ENCODE measurements at places on chromosomes 4 and X.

DNA sequence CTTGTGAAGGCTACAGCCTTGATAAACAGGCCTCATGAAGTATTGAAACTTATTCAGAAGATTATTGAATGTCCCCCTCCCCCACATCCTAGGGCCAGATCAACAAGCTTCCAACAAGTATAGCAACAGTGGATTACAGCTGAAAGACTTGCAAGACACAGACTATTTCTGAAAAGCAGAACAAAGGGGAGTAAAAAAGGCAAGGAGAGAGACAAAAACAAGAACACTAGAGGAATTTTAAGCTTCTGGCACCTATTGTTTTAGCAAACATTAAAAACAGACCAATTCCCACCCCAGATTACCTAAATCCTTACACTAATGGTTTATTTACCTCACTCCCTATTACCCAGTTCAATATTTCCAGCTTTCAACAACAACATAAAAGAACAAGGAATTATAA is 446.3 kb upstream of the FSTL5 start:
- DNase-seq = no peak

DNA sequence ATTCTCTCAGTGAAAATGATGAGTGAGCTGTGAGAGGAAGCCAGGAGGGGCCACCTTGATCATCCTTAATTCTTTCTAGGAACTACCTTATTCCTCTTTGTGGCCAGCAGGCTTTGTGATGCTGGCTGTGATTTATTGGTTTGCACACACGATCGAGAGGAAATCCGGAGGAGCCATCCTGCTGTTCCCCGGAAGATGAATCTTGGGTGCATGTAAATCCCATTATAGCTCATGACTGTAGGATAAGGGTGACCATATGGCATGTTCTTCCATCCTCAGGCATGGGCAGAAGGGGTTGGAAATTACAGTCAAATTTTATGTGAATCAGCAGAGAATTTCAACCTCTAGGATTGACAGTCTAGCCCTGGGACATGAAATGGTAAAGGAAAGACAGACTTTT is 254.5 kb downstream of the UNC5C start:
- DNase-seq = no peak

GRCh38 chrX:149950681-149951080 is 12.4 kb upstream of the EOLA2 start:
- no peak for DNase-seq

DNA sequence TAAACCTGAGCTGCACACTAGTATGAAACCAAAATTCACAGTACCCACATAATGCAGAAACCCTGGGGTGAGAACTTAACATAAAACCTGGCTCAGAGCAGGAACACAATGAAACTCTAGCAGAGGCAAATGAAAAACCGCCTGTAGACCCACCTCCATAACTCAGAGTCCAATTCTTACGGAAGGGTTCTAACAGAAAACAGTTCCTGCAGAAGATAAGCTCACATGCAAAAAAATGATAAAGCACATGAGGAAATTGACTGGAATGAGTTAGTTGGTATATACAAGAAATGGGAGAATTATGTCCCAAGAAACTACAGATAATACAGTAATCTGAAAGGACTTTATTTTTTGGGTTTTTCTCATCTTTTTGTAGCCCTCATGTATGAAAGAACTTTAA is 14.7 kb downstream of the RTL9 start:
- DNase-seq = no peak

DNA sequence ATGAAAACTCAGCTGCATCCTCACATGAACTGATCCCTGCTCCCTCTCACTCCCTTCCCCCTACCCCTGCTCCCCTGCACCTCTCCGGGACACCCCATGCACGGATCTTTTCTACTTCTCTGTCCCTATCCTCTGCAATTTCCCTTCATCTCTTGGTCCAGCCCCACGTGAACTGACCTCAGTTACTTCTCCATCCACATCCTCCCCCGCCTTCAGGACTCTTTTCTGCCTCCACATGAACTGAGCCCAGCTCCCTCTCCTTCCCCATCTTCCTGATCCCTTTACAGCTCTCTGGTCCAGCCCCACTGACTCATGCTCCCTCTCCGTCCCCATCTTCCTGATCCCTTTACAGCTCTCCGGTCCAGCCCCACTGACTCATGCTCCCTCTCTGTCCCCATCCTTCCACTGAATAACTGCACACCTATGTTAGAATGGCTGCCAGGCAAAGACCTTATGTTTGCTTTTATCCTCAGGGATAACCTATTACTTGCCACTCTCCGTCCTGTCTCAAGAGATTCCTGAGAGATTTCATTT is 5.6 kb downstream of the CETN2 start:
- DNase-seq = no peak

DNA sequence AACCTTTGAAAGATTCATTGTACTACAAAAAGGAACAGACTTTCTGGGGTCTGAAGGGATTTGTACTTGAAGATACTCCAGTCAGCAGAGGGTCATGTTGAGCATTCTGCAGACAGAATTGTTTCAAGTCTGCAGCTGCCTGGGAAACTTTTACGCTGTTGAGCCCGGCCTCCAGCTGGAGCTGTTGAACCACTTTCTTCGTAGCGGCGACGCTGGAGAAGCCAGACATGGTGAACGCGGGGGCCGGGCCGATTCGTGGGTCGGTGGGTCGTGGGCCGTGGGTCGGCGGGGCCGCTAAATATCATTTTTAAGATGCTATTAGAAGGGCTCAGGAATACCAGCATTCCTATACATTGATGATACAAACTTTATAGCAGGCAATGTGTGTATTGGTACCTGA is 12.0 kb upstream of the RTL9 start:
- DNase-seq = no peak

GRCh38 chr4:22514481-22514880 is 1.4 kb downstream of the ADGRA3 start:
- no peak for DNase-seq

- no peak for DNase-seq
Measured at GRCh38 chr4:71518283-71518989, 179.6 kb downstream of the SLC4A4 start.

DNA sequence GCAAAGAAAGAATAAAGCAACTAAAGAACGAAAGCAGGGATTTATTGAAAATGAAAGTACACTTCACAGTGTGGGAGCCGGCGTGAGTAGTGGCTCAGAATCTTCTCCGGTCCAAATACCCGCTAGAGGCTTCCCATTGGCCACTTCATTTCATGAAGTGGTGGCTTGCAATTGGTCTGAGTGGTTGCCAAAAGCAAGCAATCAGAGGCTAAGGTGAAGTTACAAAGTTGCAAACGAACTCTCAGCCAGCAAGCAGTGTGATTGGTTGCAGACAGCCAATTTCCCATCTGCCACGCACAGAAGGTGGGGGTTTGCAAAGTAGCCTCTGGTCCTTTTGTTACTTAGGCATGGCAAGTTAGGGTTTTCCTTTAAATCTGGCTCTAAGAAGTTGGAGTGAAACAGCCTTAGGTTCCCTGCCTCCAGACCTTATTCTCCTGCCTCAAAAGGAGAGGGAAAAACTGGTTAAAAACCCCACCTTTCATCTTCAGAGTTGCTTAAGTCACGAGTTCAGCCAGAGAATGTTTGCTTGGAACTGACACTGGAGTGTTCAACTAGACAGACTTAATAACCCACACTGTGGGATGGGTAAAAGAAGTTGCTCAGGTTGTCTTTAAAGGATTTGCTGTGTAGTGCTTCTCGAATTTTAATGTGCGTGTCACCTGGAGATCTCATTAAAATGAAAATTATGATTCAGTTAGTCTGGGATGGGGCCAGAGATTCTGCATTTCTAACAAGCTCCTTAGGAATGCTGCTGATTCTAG is 6.9 kb upstream of the CLOCK start:
- no peak for DNase-seq

DNA sequence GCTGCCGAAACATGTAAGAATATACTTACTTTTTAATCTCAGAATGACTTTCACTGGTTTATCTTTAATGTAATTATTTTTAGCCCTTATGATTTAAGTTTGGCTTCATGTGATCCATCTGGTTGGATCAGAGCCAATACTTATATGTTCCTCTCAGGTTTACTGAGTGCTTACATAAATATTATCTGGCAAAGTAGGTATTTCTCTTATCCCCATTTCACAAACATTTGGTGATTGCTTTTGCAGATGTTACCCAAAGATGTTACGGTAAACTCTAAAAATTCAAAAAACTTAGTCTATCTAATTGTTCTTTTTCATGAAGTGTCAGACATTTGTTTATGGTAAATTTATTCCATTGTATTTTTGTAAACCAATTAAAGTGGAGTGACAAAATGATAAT is 115.0 kb upstream of the TLL1 start:
- no peak for DNase-seq

- DNase-seq = no peak
Measured at GRCh38 chr4:112213091-112213490, 18.5 kb upstream of the AP1AR start.

GRCh38 chrX:66012094-66012534 is 27.8 kb downstream of the VSIG4 start:
- DNase-seq = no peak

DNA sequence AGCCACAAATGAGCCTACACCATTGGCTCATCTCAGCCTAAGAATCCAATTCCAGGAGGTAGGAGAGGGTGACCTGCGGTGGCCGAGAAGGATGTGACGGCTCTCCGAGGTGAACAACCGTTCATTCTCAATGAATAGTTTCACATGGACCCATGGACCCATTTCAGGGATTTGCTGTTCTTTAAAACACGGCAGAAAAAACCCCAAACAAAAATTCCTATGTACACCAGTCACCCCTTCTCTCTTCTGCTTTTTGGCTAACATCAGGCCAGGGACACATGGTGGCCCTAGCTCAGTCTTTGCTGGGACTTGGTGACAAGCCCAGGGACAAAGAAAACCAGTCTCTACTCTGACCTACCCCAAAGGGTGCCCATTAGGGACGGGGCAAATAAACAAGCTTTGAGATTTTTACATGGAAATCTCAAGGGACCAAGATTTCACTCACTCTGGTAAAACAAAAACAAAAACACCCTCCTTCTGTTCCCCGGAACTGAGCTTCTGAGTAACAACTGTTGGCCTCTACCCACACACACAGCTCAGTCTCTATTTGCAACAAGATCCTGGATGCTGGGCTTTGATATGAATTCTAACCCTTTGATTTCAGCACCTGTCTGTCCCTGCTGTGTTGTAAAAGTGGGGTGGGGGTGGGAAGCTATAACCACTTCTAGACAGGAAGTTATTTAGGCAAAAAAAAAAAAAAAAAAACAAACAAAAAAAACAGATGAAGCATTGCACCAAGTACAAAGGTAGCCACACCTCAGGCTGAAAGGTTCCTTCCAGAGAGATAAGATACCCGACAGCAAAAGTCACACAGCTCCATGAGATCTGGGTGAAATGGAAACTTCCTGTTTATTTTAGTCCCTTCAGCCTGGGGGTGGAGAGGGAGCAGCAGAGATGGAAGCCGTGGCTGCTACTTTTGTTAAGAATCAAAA is 49.0 kb downstream of the DDX3X start:
- DNase-seq = no peak

- DNase-seq = no peak
Measured at GRCh38 chr4:75790024-75790423, 65.6 kb downstream of the USO1 start.

DNA sequence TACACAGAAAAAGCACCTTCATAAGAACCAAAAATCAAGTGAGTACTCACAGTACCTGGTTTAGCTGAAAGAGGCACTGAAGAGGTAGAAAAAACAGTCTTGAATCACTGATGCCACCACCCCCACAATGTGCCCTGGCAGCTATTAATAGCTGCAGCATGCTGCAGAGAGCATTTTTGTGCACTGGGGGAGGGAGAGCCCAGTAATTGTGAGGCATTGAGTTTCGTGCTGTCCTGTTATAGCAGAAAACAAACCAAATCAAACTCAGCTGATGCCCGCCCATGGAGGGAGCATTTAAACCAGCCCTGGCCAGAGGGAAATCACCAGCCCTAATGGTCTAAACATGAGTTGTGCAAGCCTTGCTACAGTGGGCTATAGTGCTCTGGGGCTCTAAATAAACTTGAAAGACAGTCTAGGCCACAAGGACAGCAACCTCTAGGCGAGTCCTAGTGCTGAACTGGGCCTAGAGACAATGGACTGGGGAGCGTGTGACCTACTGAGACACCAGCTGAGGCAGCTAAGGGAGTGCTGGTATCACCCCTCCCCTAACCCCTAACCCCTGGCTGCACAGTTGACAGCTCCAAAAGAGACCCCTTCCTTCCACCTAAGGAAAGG is 106.3 kb upstream of the TMLHE start:
- DNase-seq = no peak

DNA sequence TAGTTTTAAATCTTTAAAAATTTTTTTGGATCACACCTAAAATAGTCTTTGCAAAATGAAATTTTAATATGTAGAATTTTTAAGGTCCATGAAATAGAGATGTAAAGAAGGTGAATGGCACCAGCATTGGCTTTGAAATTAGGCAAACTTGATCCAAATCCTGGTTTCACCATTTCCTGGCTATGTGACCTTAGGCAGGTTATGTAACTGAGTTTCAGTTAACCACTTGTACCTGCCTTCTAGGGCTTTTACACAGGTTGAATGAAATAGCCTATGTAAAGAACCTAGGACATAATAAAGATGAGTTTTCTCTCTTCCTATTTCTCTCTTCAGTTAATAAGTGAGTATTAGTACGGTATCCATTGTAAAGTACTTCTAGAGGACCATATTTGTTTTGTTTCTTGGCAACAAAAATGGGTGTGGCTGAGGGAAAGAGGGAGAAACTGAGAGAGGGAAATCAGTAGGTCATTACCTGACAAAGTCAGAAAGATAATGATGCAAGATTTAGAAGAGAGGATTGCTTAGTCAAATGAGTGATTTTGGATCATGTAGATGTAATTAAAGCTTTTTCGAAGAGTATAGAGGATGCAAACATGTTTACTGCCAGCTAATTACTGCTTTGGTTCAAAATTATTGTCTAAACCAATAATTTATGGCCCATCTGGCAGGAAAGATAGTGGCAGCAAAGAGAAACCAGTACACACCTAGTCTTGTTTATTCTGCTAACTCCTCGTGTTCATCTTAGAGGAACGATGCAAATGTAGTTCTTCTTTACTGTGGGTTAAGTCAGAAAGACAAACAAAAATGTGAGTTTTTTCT is 81.9 kb downstream of the PDLIM5 start:
- DNase-seq = no peak

GRCh38 chrX:15435836-15436619 is 51.8 kb upstream of the VEGFD start:
- DNase-seq = no peak

- DNase-seq = no peak
Measured at GRCh38 chr4:76564123-76564915, 129.3 kb downstream of the SHROOM3 start.

DNA sequence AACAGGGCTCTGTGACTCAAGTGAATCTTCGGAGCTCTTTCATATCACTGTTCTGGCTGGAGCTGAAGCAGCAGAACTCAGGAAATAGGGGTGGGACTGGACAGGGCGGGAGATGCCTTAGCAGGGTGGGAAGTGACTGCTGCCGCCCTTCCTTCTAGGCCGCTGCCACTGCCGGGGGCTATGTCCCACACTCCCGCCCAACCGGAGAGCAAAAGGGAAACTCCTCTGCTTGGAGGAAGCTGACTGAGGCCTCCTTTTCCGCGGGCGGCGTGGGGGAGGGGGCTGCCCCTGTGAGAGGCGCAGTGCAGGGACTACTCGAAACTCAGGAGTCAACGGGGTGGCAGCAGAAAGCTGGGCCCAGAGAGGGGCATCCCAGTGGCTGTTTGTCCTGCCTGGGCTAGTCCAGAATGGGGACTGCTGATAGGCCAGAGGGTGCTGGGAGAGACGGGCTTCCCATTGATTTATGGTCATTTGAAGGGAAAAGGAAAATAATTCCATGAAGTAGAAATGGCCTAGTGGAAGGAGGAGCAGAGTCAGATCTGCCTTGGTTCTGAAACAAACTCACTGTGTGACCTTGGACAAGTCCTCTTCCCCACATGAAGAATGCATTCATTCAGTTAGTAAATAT is 36.9 kb downstream of the STARD8 start:
- DNase-seq = no peak

GRCh38 chr4:34644579-34645115 is 1599.7 kb downstream of the ARAP2 start:
- no peak for DNase-seq

- no peak for DNase-seq
Measured at GRCh38 chr4:119725011-119725410, 96.4 kb upstream of the PDE5A start.

Measured in NCI-H2081 treated with DMSO at 0.1 percent for 48 hours (cell line).